ENCODE measurements at places on chromosomes 5 and 9.
A peak's percentile ranks its signal among the peaks of the same experiment; 100 is the strongest.

GRCh38 chr9:125493881-125494652 is 212.9 kb downstream of the MAPKAP1 start:
- no peak for DNase-seq

DNA sequence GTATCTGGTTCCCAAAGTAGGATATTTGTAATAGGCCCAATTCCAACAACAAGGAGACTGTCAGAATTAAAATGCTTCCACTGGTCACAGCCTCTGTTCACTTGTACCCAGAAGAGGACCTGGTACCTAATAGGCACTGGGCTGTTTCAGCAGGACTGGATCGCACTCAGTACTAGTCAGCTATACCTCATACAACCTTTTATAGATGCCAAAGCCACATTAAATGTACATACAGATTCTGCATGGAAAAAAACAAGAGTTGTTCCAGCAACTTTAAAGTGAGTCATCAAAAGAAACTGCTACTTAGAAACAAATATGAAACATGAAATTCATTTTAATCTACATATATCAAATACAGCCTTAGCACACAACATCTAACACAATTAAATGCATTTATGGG is 87.5 kb downstream of the GPR21 start:
- DNase-seq, result no peak

- DNase-seq, result no peak
These were observed 176.8 kb downstream of the SLCO4C1 start for GRCh38 chr5:102119252-102119651.

DNA sequence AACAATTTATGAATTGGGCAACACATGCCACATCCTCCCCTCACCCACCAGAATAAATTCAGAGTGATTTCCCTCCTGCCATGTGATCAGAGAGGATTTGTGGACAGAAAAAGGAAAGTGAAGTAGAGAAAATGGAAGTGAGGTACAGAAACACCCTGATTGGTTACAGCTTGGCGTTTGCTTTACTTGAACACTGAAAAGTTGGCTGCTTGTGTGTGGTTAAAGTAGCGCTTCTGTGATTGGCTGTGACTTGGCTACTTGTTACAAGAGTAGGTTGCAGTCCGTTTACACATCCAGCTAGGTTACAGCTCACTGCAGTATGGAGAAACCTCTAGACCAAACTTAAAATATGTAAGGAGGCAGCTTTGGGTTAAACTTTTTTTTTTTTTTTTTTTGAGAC is 205.2 kb upstream of the ZNF608 start:
- DNase-seq, result no peak

DNA sequence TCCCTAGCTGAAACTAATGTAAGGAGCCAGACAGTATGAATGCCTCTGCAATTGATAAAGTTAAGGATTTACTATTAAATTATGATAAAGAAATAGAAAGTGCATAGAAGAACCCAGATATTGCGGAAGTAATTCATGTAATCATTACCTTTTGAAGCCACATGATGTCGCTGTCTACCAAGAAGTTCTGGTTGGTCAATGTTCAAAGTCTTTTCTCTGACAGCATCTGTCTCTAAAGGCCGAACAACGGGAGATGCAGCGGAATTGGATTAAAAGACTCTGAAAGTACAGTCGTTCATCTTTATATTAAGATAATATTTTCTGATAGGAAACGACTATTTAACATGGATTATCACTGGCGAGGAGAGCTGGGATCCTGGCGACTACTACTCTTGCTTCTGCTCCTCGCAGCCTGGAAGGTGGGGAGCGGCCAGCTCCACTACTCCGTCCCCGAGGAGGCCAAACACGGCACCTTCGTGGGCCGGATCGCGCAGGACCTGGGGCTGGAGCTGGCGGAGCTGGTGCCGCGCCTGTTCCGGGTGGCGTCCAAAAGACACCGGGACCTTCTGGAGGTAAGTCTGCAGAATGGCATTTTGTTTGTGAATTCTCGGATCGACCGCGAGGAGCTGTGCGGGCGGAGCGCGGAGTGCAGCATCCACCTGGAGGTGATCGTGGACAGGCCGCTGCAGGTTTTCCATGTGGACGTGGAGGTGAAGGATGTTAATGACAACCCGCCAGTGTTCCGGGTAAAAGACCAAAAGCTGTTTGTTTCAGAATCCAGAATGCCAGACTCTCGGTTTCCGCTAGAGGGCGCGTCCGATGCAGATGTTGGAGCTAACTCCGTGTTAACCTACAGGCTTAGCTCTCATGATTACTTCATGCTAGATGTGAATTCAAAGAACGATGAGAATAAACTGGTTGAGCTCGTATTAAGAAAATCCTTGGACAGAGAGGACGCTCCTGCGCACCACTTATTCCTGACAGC is at the start of gene PCDHA8:
TSS of gene PCDHA8 (plus strand) at position 210 of the 985 bp plus-strand sequence. CDS start at position 345, 135 bp downstream.
- peak; percentile 2 for DNase-seq

DNA sequence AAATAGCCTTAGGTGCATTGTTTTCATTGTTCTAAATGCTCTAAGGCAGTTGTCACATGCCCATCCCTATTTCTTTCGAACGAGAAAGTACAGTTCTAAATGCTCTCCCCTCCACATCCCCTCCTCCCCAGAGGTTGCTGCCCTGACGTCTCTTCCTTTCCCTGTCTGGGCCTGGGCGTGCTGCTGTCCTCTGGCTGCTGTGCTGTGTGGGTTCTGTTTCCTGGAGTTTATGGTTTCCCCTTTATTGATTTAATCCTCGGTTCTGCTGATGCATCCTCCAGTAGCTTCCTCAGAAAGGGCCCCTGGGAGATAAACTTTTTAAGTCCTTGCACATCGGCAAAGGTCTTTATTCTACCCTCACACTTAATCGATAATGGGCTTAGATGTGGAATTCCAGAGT is 48.8 kb downstream of the MVB12B start:
- DNase-seq, result peak; percentile 78

GRCh38 chr9:74281674-74282073 is 215.5 kb upstream of the RORB start:
- DNase-seq, result no peak

- DNase-seq, result peak; percentile 66
These were observed 225.0 kb downstream of the FANCC start for GRCh38 chr9:95092262-95093072.

DNA sequence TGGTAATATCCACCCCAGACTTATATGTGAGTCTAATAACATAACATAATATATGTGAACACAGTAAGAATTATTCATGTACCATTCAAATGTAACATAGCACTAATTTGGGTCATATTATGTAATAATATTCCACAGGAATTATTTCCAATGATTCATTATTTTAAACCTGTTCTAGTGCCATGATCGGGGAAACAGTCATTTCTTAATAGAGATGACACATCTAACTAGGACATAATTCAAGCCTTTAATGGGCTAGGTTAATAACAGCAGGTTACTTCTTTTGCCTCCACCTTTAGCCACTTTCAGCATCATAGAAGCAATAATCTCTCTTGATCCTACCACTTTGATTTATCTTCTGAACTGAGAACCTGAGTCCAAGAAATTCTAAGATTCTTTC is 12.3 kb downstream of the SPINK9 start:
- DNase-seq, result no peak
